NCI-H1092 (cell line): ENCODE measurements at places on chromosomes 2 and 18.

DNA sequence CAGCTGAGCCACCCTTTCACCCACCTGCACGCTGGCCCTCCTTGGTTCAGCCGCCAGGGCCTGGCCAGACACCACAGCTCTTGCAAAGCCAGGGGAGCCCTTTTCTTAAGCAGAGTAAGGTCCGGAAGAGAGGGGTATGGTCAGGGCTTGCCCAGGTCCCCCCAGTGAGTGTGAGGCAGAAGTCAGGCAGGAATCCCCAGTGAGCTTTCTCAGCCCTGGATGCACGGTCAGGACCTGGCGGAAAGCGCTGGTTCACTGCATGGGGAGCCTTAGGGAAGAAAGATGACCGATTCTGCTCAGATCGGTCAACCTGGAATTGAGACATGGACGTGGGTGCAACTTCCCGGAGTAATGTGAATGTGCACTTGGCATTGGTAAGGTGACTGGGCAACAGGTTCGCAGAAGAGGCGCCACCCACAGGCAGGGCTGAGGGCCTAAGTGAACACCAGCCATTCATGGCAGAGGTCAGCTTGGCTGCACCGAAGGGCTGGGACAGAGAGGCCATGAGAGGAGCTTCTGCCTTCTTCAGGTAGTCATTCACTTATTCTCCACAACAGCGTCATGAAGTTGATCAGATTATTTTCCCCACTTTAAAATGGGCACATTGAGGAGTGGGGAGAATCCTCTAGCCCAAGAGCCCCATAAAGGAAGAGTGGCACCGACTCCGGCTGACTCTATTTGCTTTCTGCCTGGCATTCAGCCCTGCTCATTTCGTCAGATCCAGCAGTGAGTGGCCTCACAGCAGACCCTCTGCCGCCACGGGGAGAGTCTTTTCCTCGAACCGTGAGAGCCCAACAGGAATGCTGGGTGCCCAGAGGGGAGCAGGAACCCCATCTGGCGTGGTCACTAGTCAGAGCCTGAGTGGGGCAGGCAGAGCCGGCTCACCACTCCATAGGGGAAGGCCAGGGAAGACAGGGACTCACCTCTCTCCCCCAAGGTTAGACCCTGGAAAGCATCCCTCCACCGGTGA, 35.8 kb downstream of the SCTR start:
- no peak for DNase-seq

DNA sequence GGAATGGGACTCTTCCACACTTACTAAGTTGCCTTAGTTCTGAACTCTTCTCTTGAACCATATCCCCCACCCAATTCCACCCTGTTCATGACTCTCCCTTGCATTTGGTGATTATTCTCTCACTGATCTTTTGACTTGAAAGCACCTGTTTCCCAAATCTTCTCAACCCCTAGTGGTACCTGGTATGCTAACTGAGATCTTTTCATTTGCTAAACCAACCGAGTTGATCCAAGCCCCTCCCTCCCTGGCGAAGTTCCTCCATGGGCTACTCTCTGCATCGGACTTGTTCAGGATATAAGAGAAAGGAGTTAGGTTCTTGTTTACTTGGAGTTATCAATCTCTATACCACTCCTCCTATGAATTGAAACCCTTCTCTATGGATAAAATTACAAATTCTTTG, 593.5 kb downstream of the BCL11A start:
- no peak for DNase-seq

DNA sequence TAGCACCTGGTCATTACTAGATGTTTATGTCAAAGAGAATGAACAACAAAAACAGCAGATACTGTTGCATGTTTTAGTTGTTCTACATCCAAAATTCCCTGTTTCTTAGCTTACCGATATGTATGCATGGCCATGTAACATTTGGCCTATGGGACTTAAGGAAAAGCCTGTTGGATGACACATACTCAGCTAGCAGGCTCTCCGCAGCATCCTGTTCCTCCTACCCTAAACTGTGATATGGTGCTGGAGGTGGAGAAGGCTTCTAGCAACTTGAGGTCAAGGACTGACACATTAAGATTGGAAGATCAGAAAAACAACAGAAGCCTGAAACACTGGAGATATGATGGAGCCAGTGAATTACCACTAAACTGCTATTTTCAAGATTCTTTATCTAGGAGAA, 537.8 kb downstream of the LRRTM4 start:
- no peak for DNase-seq

GRCh38 chr18:70195014-70195614, 10.4 kb downstream of the RTTN start:
- no peak for DNase-seq

- no peak for DNase-seq
Observed at GRCh38 chr18:44537526-44537925, 143.2 kb upstream of the SETBP1 start.

DNA sequence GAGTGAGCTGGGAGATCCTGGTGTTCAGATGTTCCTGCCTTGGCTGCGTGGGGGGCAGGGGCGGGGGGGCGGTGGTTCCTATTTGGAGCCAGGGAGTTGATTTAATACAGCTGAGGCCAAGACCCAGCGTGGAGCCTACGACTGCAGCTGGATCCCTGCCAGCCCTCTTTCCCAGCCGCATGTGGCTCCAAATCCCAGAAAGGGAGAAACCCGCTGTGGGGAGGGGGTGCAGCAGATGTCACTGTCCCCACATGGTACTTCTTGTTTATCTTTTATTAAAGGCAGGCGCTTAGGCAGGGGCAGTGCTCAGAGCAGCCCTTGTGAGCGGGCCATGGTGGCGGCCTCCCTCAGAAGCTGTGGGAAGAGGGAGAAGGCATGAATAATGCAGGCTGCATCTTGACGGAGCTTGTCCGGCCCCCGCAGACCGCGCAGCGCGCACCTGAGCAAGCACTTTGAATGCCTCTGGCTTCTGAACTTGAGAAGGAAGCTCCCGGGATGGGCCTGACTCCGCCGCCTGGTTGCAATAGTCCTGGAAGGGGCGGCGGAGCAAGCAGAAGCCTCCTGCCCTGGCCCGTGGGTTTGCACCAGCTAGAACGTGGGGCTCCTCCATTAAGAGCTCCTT, 112.1 kb downstream of the GLI2 start:
- DNase-seq, result no peak

DNA sequence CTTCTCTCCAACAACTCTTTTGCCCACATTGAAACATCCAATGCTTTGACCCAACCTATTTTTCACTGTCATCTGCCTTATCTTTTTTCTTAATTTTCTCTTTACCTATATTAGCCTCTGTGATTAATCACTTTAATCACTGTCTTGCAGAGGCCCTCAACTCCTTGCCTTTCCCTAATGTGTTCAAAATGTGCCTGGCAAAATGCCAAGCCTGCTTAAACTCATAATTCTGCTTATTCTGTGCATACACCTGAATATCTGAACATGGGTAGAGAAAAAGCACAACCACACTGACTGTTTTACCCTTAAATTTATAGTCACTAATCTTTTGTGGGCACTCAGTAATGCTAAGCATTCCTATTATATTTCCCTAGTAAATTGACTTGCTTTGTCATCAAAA, 63.0 kb upstream of the GALNT13 start:
- no peak for DNase-seq

- no peak for DNase-seq
Observed at GRCh38 chr18:78789850-78790249, 189.8 kb upstream of the SALL3 start.

GRCh38 chr2:5377323-5377722, 314.9 kb upstream of the SOX11 start:
- DNase-seq, result no peak
